Endothelial cell (in vitro differentiated cells): ENCODE measurements at places on chromosomes 2 and 18. TPM values are rescaled to one million over a fixed set of nuclear protein-coding genes. Genes with fewer than 3 reads are reported as not detected.

DNA sequence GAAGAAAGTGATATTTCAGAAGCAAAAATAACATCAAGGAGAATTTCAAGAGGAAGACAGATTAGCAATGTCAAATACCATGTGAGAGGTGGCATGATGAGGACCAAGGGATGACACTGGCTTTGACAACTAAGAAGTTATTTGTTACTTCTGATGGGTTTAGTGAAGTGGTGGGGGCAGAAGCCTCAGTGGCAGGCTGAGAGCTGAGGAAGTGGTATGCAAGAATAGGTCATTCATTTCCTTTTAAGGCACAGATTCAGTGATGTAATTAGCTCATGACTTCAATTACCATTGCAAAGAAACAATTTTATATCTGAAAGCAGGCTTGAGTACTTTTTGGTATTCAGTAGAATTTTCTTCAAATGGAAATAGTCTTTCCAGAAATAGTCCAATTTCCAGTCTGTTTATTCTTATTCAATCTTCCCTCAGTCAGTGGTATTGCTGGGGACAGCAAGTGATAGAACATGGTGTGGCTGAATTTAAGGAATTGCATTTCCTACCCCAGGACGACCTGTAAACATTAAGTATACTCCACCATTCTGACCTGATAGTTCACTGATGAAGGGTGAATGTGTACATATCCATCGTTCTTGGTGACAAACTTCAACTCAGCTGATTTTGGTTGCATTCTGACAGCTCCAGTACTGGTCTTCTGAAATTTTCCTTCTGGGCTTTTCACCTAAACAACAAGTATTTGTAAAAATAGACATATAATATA lies 28.2 kb downstream of the GEMIN6 start:
- H3K4me3 ChIP-seq = no peak overlapping the region
- H3K27me3 ChIP-seq = no peaks in the 10 kb centered on the region
- no peaks in the 10 kb centered on the region for H3K4me1 ChIP-seq
- DNase-seq = no peak
- no peak overlapping the region for H3K27ac ChIP-seq
- H3K36me3 ChIP-seq = peaks cover 10% of the 10 kb centered on the region

GRCh38 chr2:207258263-207258991 lies 92.7 kb upstream of the KLF7 start:
- peaks cover 3% of the 10 kb centered on the region for H3K27me3 ChIP-seq
- no peak overlapping the region for H3K27ac ChIP-seq
- no peaks in the 10 kb centered on the region for H3K36me3 ChIP-seq
- peaks cover 39% of the 10 kb centered on the region for H3K4me1 ChIP-seq
- no peak for DNase-seq

DNA sequence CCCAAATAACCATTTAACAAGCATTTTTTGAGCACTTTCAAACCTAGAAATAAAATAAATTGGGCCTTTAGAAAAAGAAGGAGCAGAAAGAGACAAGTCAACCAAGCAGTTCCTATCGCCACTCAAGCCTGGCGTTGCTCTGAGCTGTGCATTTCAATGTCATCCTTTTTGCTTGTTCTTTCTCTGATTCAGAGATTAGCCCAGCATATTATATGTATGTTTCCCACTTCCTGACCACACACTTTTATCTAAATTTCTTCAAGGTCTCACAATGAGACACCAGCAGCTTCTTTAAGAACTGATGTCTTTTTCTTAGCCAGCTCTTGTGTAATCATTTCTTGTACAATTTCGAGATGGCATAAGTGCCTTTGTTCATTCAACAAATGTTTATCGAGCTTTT lies 344.5 kb upstream of the ID2 start:
- no peak for DNase-seq
- H3K27me3 ChIP-seq = peaks cover 1% of the 10 kb centered on the region
- H3K36me3 ChIP-seq = no peaks in the 10 kb centered on the region
- no peak overlapping the region for H3K27ac ChIP-seq
- no peak overlapping the region for H3K4me3 ChIP-seq

GRCh38 chr2:223737207-223737606 lies 100.2 kb downstream of the AP1S3 start:
- no peak for DNase-seq
- no peak overlapping the region for H3K27ac ChIP-seq
- H3K27me3 ChIP-seq = peaks cover 1% of the 10 kb centered on the region
- H3K4me3 ChIP-seq = no peak overlapping the region

DNA sequence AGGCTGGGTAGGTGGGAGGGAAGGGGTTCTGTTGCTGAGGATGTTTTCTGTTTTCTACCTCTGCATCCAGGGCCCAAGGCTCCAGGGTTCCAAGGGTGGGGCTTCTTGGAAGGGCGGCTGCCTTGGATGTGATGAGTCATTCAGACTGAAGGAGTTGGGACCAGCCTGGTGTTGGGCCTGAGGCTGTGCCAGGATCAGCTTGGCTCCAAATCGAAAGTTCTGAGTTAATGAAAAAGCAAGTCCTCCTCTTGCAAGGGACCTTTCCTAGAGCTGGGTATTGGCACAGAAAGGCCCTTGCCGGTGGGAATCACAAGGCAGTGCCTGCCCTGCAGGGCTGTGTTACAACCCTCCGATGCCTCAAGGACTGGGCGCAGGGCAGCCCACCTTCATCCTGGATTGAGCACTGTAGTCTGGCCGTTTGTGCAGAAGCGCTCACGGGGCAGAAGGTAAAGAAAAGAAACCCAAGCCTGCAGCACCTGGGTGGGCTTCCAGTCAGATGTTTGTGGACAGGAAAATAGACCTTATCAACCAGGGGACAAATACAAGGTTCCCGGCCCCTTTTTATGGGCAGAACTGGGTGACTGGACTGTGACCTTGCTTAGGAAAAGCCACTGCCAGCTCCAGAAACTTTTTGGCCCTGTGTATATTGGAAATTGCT lies 52.5 kb upstream of the MCFD2 start:
- H3K27me3 ChIP-seq = peaks cover 2% of the 10 kb centered on the region
- H3K27ac ChIP-seq = no peak overlapping the region
- no peaks in the 10 kb centered on the region for H3K36me3 ChIP-seq
- no peak for DNase-seq
- peaks cover 7% of the 10 kb centered on the region for H3K4me1 ChIP-seq

DNA sequence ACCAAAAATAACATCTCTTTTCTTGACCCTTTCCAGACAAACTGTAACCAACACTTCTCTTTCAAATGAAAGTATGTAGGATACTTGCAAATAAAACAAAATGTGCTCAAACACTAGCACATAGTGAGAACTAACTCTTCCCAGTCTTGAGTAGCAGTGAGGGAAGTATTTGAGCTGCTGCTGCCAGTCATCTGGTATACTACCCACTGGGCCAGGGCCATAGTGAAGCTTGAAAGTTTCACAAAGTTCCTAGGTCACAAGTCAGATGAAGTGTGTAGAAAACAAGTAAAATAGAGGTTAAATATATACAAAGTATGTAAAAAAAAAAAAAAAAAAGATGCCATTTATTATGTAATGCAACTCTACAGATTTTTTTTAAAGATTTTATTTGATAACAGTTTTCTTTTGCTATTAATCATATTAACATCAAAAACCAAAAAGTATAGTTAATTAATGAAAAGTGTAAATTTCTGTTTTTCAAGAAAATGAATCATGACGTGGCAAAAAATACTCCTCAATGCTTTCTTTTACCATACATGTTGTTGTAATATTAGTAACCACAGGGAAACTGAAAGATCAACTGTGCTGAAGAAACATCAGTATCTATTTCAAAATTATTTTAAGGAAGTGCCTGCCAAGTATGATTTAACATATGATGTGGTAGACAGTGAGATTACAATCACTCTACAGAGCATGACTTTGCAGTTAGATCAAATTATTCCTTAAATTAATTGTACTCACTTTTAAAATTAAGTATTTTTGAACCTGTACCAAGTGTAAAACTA lies 21.6 kb upstream of the TRIB2 start:
- no peaks in the 10 kb centered on the region for H3K4me1 ChIP-seq
- no peaks in the 10 kb centered on the region for H3K27me3 ChIP-seq
- H3K27ac ChIP-seq = no peak overlapping the region
- DNase-seq = no peak

DNA sequence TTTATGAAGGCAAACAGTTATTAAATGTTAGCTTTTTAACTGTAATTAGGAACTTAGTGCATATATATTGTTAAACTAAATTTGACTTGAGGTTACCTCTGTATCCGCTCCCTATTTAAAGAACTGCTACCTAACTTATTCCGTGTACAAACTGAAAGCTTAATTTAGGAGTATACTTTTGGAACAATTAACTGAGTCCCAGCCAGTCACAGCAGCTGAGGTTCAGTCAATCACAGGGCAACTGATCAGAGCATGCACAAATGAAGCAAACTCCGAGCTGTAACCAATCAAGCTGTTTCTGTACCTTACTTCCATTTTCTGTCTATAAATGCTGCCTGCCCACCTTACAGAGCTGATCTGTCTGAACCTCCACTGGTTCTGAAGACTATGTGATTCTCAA lies 61.2 kb downstream of the RAB3GAP1 start:
- no peak overlapping the region for H3K4me3 ChIP-seq
- no peaks in the 10 kb centered on the region for H3K4me1 ChIP-seq
- H3K27ac ChIP-seq = no peak overlapping the region
- peaks cover 2% of the 10 kb centered on the region for H3K27me3 ChIP-seq
- DNase-seq = no peak

DNA sequence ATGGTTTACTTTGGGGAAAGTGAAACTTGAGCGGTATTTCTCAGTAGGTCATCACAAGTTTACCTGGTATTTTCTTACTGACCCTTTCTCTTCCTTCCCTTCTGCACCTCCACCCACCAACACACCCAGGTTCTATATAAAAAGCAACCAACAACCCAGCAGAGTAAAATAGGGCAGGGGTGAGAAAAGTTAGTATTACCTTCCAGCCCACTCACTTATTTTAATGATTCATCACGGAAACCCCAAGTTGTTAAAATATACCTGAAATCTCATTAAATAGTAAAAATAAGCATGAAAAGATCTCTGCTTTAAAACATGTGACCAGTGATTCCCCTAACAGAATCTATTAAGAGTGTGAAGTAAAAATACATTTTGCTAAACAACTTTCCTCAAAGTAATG lies 306.1 kb downstream of the ZEB2 start:
- no peaks in the 10 kb centered on the region for H3K27me3 ChIP-seq
- no peak overlapping the region for H3K27ac ChIP-seq
- peaks cover 7% of the 10 kb centered on the region for H3K4me1 ChIP-seq
- DNase-seq = no peak
- H3K4me3 ChIP-seq = no peak overlapping the region

DNA sequence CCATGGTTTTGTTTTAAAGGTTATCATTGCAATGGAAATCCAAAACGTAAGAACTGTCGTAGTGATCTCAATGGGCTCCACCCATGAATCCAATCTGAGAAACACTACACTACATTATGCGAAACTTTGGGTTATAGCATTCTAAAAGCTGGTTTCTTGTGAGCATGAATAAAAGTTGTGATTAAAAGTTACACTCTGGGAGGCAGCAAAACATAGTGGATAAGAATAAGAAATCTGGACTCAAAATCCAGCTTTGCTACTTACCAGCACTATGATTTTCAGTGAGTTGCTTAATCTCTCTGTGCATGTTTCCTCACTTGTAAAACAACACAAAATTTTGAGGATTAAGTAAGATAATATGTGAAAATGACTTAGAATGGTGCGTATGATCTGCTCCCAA lies 25.7 kb upstream of the THOC1 start:
- no peak overlapping the region for H3K4me3 ChIP-seq
- H3K36me3 ChIP-seq = no peaks in the 10 kb centered on the region
- peaks cover 2% of the 10 kb centered on the region for H3K27me3 ChIP-seq
- H3K27ac ChIP-seq = no peak overlapping the region

LRP1B gene
- 1.4 TPM for total RNA-seq

KRCC1 gene
- total RNA-seq = 18.0 TPM

HRH4 gene
- total RNA-seq = not detected
